ENCODE measurements at places on chromosomes 5 and 9.
A peak's percentile ranks its signal among the peaks of the same experiment; 100 is the strongest.

DNA sequence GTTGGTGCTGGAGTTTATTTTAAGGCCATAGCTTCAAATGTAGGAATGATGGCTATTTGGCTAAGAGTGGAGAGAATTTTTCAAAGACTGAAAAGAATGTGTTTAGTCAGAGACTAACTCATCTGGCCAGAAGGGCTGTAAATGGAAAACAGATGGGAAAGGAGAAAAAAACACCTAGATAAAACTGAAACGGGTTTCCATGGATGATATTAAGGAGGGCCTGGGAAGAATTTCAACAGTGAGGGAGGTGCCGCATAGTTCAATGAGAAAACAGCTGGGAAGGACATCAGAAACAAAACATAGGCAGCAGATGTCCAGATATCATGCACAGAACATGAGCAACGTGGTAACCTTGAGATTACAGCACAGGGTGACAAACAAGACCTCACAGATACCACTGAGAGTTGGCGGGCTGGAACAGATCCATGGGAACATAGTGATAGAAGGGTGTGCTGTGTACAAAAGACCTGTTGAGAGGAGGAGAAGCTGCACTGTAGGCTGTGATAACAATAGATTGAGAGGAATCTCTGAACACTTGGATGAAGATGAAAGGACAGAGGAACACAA lies 31.2 kb upstream of the RAD23B start:
- DNase-seq: no peak

DNA sequence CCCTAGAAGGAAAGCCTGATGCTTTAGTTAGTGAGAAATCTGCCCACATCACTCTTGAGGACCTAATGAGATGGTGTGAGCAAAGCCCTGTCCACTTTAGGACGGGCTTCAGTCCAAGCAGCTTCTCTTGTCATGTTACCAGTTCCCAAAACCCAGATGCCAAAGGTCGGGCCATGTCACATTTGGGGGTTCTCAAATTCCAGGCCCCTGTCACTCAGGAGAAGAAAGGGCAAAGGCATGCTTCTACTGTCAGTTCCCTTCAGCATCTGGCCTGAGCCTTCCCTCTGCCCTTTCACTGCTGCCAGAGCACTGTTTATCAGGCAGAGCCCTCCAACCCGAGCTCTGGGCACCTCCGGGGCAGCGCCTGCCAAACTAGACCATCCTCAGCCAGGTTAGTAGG lies 556.0 kb downstream of the BNC2 start:
- no peak for DNase-seq

DNA sequence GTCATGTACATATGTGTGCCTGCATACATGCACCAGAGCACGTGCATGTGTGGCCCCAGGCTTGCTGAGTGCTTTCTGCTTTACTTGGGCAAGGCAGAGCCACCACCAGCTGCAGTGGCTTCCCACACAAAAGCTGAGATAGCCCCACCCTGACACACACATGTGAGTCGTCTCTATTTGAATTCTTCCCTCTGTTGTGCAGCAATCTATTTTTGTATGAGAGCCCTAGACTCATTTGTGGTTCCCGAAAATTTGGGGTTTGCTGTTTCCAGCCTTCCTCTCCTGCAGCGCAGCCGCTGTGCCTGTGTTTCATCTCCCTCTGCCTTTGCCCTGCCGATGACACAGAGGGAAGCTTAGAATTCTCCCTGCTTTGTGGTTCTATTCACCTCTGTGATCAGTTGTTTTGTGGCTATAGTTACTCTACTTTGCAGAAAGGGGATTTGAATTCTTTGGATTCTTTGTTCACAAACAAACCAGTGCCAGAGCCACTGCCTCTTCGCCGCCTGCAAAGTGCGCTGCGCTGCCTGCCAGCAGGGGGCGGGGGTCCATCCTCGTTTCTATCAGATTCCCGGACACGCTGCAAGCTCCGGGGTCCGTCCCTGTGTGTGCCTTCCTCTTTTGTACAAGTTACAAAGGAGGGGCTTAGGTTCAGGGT lies 95.8 kb upstream of the DAP start:
- peak; percentile 5 for DNase-seq

- no peak for DNase-seq
These were observed 395.7 kb upstream of the ZNF462 start for GRCh38 chr9:106467113-106467864.

DNA sequence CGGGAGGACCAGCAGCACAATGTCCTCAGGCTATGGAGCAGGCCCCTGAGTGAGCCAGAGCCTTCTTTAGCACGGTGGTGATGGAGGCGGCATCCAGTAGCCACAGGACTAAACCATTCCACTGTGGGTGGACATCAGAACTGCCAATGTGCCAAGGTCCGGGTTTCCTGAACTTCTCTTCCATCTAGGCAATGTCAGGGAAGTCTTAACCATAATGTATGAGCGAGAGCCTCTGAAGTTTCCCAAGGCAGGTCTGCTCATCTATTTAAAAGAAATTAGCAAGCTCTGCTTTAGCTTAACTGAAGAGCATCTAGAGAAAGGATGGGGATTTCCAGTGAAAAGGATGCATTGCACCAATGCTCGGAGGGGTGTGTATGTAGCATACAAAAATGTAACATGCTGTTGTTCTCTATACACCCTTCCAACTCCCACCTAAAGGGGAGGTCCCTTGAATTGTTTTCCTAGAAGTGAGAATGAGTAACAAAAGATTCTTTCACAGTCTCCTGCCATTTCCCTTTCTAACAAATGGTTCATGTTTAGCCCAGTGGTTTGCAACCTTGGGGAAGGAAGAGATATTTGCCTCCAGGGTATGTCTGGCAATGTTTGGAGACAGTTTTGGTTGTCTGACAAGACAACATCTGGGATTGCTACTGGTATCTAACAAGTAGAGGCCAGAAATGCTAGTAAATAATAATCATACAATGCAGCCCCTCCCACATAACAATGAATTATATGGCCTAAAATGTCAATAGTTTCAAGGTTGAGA lies 6.1 kb upstream of the RXFP3 start:
- no peak for DNase-seq

- DNase-seq: no peak
These were observed 103.8 kb upstream of the KLF4 start for GRCh38 chr9:107593224-107593870.

DNA sequence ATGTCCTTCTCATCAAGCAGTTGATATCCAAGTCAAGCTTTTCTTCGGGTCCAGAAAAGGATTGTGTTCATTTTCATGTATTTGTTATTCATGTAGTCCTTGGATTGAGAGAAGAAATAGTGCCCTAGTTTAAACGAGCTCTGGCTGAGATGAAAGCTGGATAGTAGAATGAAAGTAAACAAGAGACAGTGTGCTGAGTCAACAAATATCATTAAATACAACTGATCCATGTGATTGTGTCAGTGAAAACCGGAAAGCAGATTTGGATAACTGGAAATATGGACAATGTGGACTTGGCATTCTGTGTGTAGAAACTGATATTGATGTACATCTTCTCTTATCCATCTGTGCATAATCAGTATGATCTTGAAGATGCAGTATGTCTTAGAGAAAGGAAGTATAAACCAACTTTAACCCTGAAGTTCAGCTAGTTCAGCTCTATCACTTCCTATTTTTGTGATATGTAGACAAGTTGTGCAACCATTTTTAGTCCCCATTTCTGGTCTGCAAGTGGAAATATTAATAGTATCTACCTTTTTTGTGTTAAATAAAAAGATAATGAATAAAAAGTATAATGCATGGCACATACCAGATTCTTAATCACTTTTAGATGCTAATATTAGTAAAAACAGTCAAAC lies 4.4 kb downstream of the MUSK start:
- no peak for DNase-seq

GRCh38 chr5:159273923-159274322 lies 10.8 kb downstream of the UBLCP1 start:
- no peak for DNase-seq

- no peak for DNase-seq
These were observed 64.8 kb downstream of the ACER2 start for GRCh38 chr9:19473605-19474004.

DNA sequence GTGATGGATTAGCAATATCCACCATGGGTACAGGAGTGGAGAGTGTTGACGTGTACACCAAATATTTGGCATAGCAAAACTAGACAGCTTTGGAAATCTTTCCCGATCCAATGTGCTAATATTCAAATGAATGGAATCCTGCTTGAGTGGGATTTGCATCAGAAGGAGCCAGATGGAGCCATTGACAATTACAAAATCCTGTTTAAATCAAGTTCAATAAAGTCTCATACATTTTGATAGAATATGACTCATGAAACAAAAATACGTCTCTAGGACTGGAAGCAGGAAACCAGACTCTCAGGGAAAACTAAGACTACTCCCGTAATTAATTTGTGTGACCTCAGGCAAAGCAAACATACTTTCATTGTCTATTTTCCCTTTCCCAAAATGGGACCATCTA lies 13.0 kb downstream of the TNC start:
- DNase-seq: no peak

GRCh38 chr5:116130471-116130870 lies 45.6 kb downstream of the COMMD10 start:
- no peak for DNase-seq

GRCh38 chr5:57824047-57824446 lies 341.4 kb upstream of the ACTBL2 start:
- DNase-seq: no peak

DNA sequence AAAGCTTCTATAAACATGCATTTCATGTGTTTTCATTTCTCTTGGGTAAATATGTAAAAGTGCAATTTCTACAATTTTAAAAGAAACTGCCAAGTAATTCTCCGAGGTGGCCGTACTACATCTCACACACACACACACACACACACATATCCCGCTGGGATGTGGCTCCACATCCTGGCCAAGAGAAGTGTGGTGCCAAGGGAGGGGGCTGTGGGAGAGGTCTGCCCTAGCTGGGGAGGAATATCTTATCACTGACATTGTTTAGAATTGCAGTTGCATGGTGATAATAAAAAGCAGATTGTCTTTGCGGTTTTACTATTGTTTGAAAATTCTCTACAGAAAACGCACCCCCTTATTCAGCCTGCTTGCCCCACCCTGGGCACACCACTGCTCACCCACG lies 558.4 kb downstream of the BNC2 start:
- no peak for DNase-seq

DNA sequence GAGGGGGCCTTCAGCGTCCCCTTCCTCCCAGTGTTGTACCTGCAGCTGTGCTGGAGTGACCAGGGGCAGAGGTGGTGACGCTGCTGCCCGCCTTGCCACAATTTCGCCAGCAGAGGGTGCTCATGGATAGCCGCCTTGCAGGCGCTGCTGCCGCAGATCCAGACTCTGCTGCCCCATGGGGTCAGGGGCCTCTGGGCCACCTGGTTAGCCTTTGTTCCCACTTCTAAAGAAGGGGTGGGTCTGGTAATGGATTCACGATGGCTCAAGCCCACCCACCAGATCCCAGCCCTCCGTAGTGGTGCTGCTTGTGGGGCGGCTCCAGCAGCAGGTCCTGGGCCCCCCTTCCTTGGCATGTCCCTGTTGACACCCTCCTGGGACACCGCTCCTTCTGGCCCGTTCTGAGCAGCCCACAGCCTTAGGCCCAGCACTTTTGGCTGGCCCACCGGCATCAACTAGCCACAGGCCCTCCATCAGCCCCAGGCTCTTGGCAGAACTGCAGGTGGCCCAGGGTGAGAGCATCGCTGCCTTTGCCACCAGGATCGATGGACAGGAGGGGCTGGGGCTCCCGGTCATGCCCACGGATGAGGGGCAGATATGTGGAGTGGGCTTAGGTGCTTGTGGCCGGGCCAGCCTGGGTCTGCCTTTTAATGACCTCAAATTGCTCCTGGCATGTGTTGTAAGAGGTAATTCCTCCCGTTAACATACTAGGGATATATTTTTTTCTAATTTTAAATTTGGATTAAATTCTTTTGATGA lies 57.2 kb downstream of the COL5A1 start:
- peak; percentile 44 for DNase-seq

GRCh38 chr9:3271581-3271980 lies 254.2 kb downstream of the RFX3 start:
- DNase-seq: no peak

- DNase-seq: no peak
These were observed 36.5 kb upstream of the RAD23B start for GRCh38 chr9:107246259-107247254.

DNA sequence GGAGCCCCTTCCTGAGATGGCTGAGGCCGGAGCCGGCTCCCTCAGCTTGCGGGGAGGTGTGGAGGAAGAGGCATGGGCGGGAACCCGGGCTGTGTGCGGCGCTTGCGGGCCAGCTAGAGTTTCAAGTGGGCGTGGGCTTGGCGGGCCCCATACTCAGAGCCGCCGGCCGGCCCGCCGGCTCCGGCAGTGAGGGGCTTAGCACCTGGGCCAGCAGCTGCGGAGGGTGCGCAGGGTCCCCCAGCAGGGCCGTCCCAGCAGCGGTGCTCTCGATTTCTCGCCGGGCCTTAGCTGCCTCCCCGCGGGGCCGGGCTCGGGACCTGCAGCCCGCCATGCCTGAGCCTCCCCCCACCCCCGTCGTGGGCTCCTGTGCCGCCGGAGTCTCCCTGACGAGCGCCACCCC lies 67.9 kb upstream of the SLC28A3 start:
- DNase-seq: no peak

DNA sequence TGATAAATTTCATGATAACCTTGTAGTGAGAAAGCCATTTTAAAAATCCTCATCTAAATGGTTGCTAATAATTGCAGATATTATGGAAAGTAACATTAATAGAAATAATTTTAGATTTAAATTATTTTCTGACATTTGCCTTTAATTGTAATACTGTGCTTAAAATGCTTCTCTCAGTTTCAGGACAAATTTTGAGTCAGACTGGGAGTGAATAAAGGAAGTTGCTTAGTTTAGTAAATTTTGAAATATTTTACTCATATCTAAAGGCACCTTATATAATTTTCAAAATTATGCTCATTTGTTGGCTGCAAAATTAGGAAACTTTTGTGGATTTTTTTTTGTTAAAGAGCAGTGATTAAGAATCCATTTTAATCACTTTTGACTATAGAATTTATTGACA lies 93.8 kb downstream of the CSNK1G3 start:
- DNase-seq: no peak

DNA sequence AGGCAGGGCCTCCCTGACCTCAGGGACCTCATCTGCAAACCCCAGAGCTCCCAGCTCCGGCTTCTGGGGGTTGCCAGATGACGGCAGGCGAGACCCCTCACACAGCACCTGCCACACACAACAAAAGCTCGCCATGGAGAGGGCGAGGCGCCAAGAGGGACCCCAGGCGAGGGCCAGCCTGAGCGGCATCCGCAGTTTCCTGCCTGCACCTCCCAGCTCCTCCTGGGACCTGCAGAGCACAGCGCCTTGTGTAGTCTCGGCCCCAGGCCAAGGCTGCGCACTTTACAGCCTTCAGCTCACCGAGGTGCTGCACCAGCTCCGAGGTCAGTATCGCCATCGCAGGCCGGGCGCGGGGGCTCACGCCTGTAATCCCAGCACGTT lies 82.4 kb upstream of the ADAMTS2 start:
- no peak for DNase-seq

GRCh38 chr5:147455822-147456450 lies 53.9 kb downstream of the DPYSL3 start:
- DNase-seq: no peak

DNA sequence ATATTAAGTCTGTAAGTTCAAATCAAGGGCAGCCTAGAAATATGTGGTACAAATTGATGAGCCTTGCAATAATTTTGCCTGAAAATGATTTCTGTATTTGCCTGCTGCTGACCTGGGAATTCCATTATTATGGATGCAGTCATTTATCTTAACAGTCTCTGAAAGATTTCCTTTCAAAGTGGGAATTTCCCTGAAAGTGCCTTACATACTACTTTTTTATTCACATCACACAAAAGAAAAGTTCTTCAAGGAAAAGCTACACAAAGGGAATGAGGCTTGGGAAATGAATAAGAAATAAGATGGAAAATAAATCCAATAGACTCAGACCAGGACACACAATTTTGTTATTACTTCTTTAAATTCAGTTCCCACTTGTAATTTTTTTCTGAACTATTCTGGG lies 537.8 kb upstream of the PTGER4 start:
- DNase-seq: no peak

- no peak for DNase-seq
These were observed 30.7 kb upstream of the TENT2 start for GRCh38 chr5:79581535-79581934.
